ENCODE measurements at places on chromosomes 5 and 9. TPM values are rescaled to one million over a fixed set of nuclear protein-coding genes. Genes with fewer than 3 reads are reported as not detected.

PCDHB4 gene
- 0.65 TPM for total RNA-seq

LOX gene
- total RNA-seq, result 193 TPM

TAS2R1 gene
- not detected for total RNA-seq

SEMA6A gene
- total RNA-seq, result 0.41 TPM

LCN9 gene
- total RNA-seq, result not detected

All from fibroblast of the aortic adventitia (primary cell).